Inflammatory macrophage (primary cell): ENCODE measurements at places on chromosomes 1 and 21.

DNA sequence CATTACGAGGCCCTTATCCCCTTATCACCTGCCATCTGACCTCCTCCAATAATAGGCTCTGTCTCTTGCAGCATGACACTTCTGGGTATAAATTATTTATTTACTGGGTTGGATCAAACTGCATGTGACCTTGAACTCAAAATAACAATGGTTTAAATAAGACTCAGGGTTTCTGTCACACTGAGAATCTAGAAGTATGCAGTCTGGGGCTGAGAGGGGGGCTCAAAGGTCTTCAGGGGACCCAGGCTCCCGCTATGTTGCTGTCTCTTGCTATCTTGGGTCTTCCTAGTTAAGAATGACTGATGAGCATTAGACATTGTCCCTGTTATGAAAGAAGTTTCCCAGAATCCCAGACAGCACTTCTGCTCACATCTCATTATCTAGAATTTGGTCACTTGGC lies 133.5 kb downstream of the URB2 start:
- no peak for DNase-seq

DNA sequence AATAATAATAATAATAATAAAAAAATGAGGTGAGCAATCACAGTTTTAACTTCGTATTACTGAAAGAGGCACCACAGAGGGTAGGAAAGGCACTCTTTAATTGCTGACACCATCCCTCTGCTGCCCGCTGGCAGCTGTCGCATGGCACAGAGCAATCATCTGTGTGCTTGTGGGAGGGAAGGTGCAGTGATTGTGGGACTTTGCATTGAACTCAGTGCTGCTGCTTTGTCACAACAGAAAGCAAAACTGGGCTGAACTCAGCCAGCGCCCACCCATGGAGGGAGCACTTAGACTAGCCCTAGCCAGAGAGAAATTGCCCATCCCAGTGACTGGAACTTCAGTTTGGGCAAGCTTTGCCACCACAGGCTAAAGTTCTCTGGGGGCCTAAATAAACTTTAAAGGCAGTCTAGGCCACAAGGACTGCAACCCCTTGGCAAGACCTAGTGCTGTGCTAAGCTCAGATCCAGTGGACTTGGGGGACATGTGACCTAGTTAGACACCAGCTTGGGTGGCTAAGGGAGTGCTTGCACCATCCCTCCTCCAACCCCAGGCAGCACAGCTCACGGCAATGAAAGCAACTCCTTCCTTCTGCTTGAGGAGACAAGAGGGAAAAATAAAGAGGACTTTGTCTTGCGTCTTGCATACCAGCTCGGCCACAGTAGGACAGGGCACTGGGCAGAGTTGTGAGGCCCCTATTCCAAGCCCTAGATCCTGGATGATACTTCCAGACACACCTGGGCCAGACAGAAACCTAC lies 59.3 kb downstream of the WDR4 start:
- DNase-seq: no peak

DNA sequence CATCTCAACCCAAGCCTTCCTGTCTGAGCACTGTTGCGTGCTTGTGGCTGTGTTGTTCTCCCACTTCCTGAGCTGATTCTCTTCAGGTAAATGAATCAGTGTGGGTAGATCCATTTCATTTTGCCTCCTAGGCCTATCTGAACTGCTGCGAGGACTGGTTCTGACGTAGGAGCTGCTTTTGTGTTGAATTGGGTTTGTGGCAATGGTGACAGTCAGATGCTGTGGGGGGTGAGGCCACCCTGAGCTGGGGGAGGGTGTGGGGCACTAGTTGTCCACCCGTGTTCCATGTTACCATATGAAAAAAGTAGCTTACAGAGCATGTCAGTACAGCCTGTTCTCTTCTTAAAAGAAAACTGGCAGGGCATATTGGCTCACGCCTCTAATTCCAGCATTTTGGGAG lies 81.5 kb downstream of the MRPS6 start:
- no peak for DNase-seq

GRCh38 chr1:185045814-185046492 lies 595 bp downstream of the RNF2 start:
- DNase-seq: peak; percentile 20

GRCh38 chr1:109918671-109919070 lies 8.0 kb downstream of the CSF1 start:
- no peak for DNase-seq

DNA sequence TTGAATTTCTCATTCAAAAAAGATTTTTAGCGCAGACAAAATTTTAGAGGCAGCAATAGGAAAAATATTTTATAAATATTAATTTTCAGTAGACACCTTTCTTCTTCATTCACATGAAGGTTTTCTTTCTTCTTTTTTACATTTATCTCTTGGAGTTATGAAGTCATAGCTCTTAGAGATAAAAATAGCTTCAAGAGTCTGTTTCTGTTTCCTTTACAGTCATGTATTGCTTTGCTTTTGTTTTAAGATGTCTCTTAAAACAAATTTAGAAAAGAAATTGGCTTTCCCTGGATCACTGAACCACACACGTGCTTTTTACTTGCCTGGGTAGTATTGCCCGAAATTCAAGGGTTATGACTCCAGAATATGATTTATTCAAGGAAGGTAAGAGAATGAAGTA lies 369.9 kb upstream of the LRRC7 start:
- no peak for DNase-seq

GRCh38 chr21:31236528-31236927 lies 107.5 kb downstream of the TIAM1 start:
- peak; percentile 76 for DNase-seq
